ENCODE measurements at places on chromosomes 1 and 21. TPM values are rescaled to one million over a fixed set of nuclear protein-coding genes. Genes with fewer than 3 reads are reported as not detected.
A peak's percentile ranks its signal among the peaks of the same experiment; 100 is the strongest.

DNA sequence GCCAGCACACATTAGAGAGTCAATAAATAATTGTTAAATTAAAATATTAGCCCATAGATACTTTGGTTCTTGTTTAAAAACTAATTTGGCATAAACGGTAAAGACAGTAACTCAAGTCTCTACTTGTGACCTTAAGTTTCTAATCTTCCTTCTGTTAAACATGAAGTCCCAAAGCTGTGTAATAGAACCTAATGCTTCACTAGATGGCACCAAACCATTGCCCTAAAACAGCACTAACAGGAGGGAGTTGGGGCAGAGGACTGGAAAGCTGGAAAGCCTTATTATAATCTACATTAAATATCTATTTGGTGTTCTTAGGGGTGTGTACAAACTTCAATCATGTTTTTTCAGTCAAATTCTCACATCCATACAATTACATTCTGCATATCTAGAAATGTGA lies 176.7 kb downstream of the OLFM3 start:
- H3K4me3 ChIP-seq = no peak overlapping the region
- no peaks in the 10 kb centered on the region for H3K27me3 ChIP-seq
- no peak overlapping the region for H3K27ac ChIP-seq
- H3K4me1 ChIP-seq = no peaks in the 10 kb centered on the region
- H3K36me3 ChIP-seq = no peaks in the 10 kb centered on the region
- peak; percentile 15 for DNase-seq

DNA sequence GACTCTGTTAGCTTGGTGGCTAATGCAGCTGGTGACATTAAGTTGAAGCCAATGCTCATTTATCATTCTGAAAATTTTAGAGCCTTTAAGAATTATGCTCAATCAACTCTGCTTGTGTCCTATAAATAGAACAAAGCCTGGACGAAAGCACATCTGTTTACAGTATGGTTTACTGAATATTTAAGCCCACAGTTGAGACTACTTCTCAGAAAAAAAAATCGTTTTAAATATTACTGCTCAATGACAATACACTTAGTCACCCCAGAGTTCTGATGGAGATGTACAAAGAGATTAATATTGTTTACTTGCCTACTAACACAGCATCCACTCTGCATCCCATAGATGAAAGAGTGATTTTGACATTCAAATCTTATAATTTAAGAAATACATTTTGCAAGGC lies 79.6 kb downstream of the NEGR1 start:
- no peaks in the 10 kb centered on the region for H3K27me3 ChIP-seq
- H3K36me3 ChIP-seq = no peaks in the 10 kb centered on the region
- no peaks in the 10 kb centered on the region for H3K4me1 ChIP-seq
- H3K27ac ChIP-seq = no peak overlapping the region
- no peak overlapping the region for H3K4me3 ChIP-seq

- no peak overlapping the region for H3K4me3 ChIP-seq
- H3K27me3 ChIP-seq = no peaks in the 10 kb centered on the region
- no peak for DNase-seq
- H3K4me1 ChIP-seq = peaks cover 56% of the 10 kb centered on the region
Measured at GRCh38 chr1:93579891-93580290, 101.7 kb downstream of the BCAR3 start.

DNA sequence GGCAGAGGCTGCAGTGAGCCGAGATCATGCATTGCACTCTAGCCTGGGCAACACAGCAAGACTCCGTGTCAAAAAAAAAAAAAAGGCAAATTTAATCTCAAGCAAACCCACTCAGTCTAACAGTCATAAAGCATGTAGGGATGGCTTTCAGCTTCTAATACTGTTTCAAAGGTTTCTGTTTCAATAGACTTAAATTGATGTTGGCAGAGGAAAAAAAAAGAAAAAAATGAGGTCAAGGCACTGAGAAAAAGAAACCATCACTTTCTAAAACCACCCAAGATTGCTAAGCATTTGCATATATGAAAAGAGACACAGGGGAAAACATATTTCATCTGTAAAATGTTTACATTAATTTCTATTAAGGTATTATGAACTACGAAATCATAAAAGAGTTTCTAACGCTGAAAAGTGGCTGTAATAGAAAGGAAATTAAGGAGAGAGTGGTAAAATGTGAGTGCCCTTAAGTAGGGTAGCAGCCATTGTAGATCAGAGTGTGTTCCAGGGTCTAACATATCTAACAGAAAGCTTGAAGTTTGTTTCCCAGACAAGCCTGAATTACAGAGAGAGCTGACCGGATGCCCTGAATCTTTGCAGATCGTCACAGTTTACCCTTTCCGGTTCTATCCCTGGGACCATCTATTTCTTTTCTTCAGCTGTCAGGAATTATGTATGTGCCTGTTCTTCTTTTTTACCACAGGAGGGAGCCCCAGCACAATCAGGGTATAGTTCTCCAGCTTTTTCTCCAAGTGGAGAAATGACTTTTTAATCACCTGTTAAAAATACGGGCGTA lies 70.0 kb downstream of the PLD5 start:
- no peaks in the 10 kb centered on the region for H3K27me3 ChIP-seq
- H3K4me3 ChIP-seq = peak overlapping the region; percentile 28
- DNase-seq = peak; percentile 67
- no peaks in the 10 kb centered on the region for H3K4me1 ChIP-seq

LORICRIN gene
- polyA plus RNA-seq = not detected
